ENCODE measurements at places on chromosomes 3 and 15. TPM values are rescaled to one million over a fixed set of nuclear protein-coding genes. Genes with fewer than 3 reads are reported as not detected.

Gene IL16
- total RNA-seq, result 4.5 TPM

DNA sequence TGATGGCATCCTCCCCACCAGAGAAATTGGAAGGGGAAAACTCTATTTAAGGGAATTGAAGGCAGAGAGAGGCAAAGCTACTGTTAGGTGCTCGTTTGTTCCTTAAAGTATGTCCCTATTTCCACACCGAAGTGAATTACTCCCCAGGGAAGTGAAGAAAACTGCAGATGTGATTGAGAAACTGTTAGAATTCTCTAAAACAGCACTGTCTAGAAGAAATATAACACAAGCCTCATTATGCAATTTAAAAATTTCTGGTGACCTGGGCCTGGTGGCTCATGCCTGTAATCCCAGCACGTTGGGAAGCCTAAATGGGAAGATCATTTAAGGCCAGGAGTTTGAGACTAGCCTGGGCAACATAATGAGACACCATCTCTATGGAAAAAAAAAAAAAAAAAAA, 305.0 kb downstream of the SHQ1 start:
- no peak for DNase-seq

Gene APOD
- 801 TPM for total RNA-seq

- no peak for DNase-seq
Measured at GRCh38 chr15:61227269-61227949, 1.7 kb downstream of the RORA start.

Gene LRRIQ4
- total RNA-seq, result not detected

Gene LSAMP
- total RNA-seq, result not detected

- DNase-seq, result no peak
Measured at GRCh38 chr15:99414755-99415731, 150.7 kb upstream of the MEF2A start.

GRCh38 chr15:99151156-99151555, 46.3 kb downstream of the SYNM start:
- DNase-seq, result no peak

Gene ATP13A4
- total RNA-seq, result not detected
